ENCODE measurements at places on chromosomes 1 and 21. TPM values are rescaled to one million over a fixed set of nuclear protein-coding genes. Genes with fewer than 3 reads are reported as not detected.
A peak's percentile ranks its signal among the peaks of the same experiment; 100 is the strongest.

DNA sequence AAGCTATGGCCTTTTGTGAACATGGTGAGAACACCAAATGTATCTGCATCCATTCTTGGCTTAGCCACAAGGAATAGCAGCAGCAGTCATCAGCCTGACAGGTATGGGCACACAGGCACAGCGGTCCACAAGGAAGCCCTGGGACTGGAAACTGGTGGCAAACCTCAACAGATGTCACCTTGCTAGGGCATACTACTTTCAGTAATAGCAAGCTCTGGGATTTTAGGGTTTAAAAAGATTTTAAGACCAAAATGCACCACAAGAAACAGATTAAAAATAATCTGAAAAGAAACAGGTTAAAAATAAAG is 9.7 kb upstream of the CADM3 start:
- H3K27me3 ChIP-seq: peaks cover 26% of the 10 kb centered on the region
- DNase-seq: no peak
- H3K4me1 ChIP-seq: peaks cover 13% of the 10 kb centered on the region
- no peaks in the 10 kb centered on the region for H3K36me3 ChIP-seq

DNA sequence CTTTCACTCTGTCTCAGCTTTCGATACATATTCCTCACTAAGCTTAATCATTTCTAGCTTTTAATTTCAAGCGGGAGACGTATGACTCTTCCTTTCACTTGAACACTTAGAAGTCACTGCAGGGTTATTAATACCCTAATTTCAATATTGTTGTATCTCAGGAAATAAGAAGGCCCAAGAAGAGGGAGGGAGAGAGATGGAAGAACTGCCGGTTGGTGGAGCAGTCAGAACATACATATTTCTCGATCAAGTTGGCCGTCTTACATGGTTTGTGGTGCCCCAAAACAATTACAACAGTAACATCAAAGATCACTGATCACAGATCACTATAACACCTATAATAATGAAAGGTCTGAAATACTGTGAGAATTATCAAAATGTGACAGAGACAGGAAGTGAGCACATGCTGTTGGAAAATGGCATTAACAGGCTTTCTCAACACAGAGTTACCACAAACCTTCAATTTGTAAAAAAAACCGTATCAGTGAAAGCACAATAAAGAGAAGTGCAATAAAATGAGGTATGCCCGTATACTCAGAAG is 145.4 kb upstream of the HP1BP3 start:
- no peak overlapping the region for H3K27ac ChIP-seq
- DNase-seq: no peak
- no peaks in the 10 kb centered on the region for H3K27me3 ChIP-seq
- H3K4me3 ChIP-seq: no peak overlapping the region

- peaks cover 42% of the 10 kb centered on the region for H3K36me3 ChIP-seq
- H3K4me3 ChIP-seq: no peak overlapping the region
- H3K27me3 ChIP-seq: no peaks in the 10 kb centered on the region
- H3K27ac ChIP-seq: peak overlapping the region; percentile 67
- DNase-seq: no peak
These were observed 25.1 kb upstream of the B3GALT2 start for GRCh38 chr1:193211539-193211938.

The IL6R gene
- total RNA-seq: 1.3 TPM

The S1PR1 gene
- 0.17 TPM for total RNA-seq

DNA sequence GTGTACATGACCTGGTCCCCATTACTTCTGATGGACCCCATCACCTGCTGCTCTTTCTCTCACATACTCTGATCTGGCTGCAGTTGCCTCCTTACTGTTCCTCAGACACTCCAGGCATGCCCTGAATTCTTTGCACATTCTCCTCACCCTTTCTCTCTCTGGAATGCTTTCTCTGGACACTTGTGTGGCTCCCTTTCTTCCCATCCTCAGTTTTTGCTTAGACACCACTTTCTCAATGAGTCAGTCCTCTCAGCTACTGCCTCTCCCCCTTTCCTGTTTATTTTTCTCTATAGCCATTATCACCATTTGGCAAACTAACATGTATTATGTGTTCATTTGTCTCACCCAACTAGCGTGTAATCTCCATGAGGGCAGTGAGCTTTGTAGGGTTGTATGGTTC is 28.1 kb downstream of the PLXNA2 start:
- no peaks in the 10 kb centered on the region for H3K27me3 ChIP-seq
- peaks cover 26% of the 10 kb centered on the region for H3K36me3 ChIP-seq
- peaks cover 90% of the 10 kb centered on the region for H3K4me1 ChIP-seq
- no peak for DNase-seq
- H3K4me3 ChIP-seq: peak overlapping the region; percentile 36

DNA sequence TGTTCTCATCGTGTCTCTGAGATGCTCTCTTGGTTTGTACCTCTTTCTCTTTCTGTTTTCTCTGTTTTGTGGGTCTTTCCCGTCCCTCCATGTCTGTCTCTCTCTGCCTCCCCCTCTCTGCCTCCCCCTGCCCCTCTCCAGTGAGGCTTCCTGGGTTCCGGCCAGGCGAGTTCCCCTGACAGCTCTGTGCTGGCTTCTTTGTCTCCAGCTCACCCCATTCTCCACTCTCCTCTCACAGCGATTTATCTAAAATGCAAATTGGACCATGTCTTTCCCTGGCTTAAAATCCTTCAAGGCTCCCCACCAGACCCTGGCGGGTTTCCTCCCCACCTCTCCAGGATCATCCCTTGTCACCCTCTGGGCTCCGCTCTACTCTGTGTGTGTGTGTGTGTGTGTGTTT is 202.4 kb upstream of the POU3F1 start:
- H3K36me3 ChIP-seq: no peaks in the 10 kb centered on the region
- no peak overlapping the region for H3K27ac ChIP-seq
- DNase-seq: peak; percentile 33
- peaks cover 27% of the 10 kb centered on the region for H3K27me3 ChIP-seq
- no peak overlapping the region for H3K4me3 ChIP-seq

- DNase-seq: no peak
- no peaks in the 10 kb centered on the region for H3K36me3 ChIP-seq
- H3K4me3 ChIP-seq: no peak overlapping the region
- H3K27ac ChIP-seq: no peak overlapping the region
These were observed 306.5 kb downstream of the KCNH1 start for GRCh38 chr1:210827481-210827880.

- H3K4me3 ChIP-seq: no peak overlapping the region
- H3K27me3 ChIP-seq: peaks cover 27% of the 10 kb centered on the region
- no peak overlapping the region for H3K27ac ChIP-seq
- H3K36me3 ChIP-seq: no peaks in the 10 kb centered on the region
These were observed 17.3 kb downstream of the LRRC52 start for GRCh38 chr1:165560883-165561656.

- H3K36me3 ChIP-seq: no peaks in the 10 kb centered on the region
- no peaks in the 10 kb centered on the region for H3K27me3 ChIP-seq
- no peak overlapping the region for H3K27ac ChIP-seq
- no peak for DNase-seq
- H3K4me1 ChIP-seq: peaks cover 73% of the 10 kb centered on the region
- no peak overlapping the region for H3K4me3 ChIP-seq
These were observed 57.2 kb downstream of the CACHD1 start for GRCh38 chr1:64527165-64527564.

- no peak for DNase-seq
- H3K4me3 ChIP-seq: peak overlapping the region; percentile 86
- H3K4me1 ChIP-seq: peaks cover 25% of the 10 kb centered on the region
- H3K27me3 ChIP-seq: no peaks in the 10 kb centered on the region
- peak overlapping the region; percentile 85 for H3K27ac ChIP-seq
These were observed 158.1 kb downstream of the RUNX1 start for GRCh38 chr21:34890724-34891612.

DNA sequence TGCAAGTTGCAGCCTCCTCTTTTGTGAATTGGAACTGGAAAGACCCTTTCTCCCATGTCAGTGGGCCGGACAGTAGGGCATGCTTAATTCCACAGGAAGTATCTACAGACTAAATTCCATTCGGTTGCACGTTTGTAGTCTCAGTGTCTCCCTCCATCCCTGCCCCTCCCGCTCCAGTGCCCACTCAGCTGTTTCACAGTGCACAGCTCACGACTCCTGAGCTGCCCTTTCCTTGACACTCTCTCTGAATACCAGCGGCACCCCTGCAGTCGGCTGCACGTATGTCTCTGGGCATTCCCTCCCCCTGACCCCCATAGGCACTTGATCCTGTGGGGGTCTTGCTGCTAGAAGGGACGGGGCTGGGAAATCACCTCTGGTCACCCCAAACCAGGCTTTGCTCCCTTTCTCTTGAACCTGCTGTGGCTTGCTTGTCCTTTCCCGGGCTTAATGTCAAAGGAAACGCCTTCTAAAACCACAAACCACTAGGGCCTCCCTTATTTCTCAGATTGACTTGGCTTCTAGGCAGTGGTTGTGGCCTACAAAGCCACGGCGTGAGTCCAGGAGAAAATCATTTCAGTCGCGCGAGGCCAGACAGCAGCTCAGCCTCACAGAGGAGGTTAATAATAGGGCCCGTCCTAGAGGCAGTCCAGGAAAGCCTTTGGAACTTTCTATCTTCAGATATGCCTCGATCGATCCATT is 365.3 kb upstream of the PROX1 start:
- H3K4me3 ChIP-seq: no peak overlapping the region
- H3K4me1 ChIP-seq: no peaks in the 10 kb centered on the region
- DNase-seq: no peak

DNA sequence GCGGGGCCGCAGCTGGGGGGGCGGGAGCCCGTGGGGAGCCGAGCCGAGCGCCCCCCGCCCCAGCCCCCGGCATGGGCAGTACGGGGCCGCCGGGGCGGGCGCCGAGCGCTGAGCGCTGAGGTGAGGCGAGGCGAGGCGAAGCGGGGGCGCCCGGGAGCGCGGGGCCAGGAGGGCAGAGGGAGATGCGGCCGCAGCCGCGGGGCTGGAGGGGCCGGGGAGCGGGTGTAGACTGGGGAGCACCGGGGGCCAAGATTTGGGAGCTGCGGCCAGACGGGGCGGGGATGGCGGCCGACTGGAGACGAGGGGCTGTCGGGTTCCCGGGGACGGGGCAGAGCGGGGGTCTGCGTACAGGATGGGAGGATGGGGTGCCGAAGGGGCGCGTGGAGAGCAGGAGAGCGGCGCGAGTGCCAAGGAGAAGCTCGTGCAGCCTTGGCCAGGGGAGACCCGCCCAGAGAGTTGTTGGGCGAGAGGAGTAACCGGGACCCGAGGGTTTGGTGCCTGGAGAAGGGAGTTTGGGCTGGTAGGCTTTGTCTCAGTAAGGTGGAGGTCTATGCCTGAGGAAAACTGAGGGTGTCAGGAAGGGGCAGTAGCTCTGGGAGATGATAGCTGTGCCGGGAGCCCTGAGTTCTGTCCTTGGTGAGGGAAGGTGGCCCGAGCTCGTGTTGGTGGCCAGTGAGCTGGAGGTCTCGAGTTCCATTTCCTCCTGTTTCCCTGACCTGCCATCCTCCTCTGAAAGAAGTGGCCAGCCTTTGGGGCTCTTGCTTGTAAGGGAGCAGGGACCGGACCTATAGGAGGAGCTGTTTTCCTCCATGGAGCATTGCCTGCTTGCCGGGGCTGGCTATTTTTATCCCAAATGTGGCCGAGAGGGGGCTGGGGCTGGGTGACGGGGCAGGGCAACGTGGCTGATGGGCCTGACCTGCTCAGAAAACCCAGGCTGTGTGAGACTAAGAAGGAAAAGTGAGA is 539 bp downstream of the ATP8B2 start:
- no peak for DNase-seq
- peaks cover 14% of the 10 kb centered on the region for H3K27me3 ChIP-seq
- H3K4me1 ChIP-seq: peaks cover 35% of the 10 kb centered on the region
- peaks cover 6% of the 10 kb centered on the region for H3K36me3 ChIP-seq
- H3K27ac ChIP-seq: peak overlapping the region; percentile 95

The ADAMTS5 gene
- total RNA-seq: 52.2 TPM

GRCh38 chr1:153608089-153608682 is 4.8 kb downstream of the S100A16 start:
- H3K4me3 ChIP-seq: peak overlapping the region; percentile 73
- peak overlapping the region; percentile 97 for H3K27ac ChIP-seq
- H3K36me3 ChIP-seq: peaks cover 5% of the 10 kb centered on the region
- H3K4me1 ChIP-seq: peaks cover 48% of the 10 kb centered on the region
- DNase-seq: no peak

The RGS7 gene
- 4.5 TPM for total RNA-seq

DNA sequence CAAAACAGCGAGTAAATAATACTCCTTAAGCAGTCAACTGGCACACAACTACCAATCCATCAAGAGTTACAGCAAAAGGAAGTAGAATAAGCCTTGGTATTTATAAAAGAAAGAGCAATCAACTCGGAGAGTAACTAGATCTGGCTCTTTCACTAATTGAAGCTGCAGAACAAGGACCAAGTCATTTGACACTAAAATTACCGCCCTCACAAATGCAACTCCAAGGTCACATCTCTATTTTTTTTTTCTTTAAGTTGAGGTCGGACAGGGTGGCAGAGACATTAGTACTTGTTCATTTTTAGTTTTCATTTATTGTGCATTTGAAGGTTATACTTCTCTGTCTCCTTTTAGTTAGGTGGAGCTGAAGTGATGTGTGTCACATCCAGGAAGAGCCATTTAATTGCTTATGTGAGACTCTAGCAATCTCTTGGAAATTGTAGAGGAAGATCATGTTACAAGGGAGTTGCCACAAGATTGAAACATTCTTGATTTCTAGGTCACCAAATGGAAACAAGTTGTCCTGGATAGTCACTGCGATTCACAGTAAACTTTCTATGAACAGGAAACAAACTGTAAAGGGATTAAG is 138.1 kb upstream of the ADAMTS5 start:
- H3K4me3 ChIP-seq: no peak overlapping the region
- DNase-seq: no peak
- peaks cover 28% of the 10 kb centered on the region for H3K4me1 ChIP-seq

DNA sequence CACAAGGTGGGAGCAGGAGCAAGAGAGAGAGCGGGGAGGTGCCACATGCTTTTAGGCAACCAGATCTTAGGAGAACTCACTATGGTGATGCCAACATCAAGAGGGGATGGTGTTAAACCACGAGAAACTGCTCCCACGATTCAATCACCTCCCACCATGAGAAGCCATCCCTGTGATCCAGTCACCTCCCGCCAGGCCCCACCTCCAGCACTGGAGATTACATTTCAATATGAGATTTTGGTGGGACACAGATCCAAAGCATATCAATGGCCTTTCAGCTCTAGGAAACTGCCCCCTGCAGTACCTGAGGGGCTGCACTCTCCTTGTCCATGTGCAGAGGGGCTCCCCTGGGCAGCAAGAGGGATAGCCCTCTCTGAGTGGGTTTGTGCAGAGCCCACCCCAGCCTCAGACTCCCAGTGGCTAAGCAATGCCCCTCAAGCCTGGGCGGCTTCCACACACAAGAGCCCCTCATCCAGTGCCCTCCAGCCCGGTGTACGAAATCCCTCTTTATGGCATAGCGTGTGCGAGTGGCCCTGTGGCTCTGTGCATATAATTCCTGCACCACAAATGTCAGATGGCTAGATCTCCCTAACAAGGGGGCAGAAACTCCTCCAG is 15.5 kb upstream of the PRDM16 start:
- H3K4me3 ChIP-seq: no peak overlapping the region
- DNase-seq: peak; percentile 46
- no peak overlapping the region for H3K27ac ChIP-seq
- peaks cover 2% of the 10 kb centered on the region for H3K36me3 ChIP-seq
- no peaks in the 10 kb centered on the region for H3K4me1 ChIP-seq

- H3K4me1 ChIP-seq: peaks cover 55% of the 10 kb centered on the region
- DNase-seq: no peak
- H3K27me3 ChIP-seq: no peaks in the 10 kb centered on the region
These were observed 97.2 kb downstream of the LAMC2 start for GRCh38 chr1:183283286-183283685.

The FNDC5 gene
- 4.6 TPM for total RNA-seq

Data from chondrocyte (in vitro differentiated cells).